ENCODE measurements at places on chromosomes 3 and 15.
A peak's percentile ranks its signal among the peaks of the same experiment; 100 is the strongest.

DNA sequence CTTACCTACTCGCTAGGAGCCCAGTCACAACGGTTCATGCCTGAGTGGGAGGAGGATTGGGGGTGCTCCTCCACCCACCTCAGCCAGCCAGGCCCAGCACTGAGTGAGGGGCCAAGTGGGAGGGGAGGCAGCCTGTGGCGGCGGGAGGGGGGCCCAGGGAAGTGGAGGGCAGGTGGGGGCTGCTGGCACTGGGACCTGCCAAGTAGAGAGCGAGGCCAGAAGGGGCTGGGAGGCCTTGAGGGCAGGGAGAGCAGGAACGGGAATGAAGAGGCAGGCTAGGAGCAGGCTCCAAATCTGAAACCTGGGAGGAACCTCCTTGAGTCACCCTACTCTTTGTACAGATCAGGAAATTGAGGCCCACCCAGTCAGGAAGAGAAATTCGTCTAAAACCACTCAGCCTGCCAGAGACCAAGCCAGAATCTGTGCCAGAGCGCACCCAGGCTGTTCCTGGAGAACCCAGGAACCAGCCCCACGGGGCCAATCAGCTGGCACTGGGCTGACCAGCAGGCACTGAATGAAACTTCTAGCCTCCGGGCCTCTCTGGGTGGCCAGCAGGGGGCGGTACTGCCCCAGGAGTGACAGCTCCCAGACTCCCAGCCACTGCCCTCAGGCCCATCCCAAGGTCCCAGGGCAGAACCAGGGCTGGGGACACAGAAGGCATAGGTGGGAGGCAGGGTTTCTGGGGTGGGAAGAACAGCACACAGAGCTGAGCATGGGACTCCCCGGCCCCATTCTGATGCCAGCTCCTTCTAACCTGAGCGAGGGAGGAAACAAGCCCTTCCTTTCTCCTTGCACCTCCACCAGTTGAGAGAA is 14.8 kb upstream of the CYP11A1 start:
- DNase-seq: peak; percentile 77

- DNase-seq: no peak
Measured at GRCh38 chr3:150521463-150521862, 24.8 kb downstream of the SERP1 start.

DNA sequence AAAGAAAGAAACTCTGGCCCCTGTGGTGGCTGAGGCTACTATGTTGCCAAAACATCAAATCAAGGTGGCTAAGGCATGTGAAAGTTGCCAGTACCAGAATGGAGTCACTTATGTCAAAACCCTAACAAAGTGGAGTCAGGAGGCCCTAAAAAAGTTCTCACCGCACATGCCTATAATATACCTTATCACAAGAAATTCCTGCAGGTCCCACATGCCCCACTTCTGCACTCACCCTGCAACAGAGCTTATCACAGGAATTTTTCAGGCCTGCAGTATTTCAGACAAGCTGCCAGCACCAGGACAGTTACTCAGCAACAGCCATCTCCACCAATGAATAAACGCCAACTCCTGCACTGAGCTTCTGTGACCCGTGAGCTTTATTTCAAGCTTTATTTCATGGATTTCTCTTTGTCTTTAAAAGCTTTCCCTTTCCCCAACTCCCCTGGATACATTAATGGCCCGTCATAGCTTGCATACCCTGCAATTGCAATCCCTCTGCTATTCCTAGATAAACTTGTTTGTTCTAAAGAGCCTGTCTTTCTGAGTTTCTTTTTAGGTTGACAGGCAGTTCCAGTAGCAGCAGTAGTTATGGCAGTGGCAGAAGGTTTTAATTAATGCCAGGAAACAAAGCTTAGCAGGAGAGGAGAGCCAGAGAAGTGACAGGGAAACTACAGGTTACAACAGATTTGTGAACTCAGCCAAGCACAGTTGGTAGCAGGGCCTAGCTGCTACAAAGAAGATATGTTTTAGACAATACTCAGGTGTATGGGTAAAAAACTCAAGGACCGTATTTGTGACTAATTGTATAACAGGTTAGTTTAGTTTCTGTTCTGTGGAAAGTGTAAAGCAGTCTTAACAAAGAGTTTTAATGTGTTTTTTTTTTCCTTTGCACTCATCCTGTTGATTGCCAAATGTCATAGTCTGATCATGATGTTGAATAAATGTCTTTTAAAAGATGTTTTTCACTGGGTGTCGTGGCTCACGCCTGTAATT is 15.9 kb upstream of the TMEM42 start:
- DNase-seq: peak; percentile 15

DNA sequence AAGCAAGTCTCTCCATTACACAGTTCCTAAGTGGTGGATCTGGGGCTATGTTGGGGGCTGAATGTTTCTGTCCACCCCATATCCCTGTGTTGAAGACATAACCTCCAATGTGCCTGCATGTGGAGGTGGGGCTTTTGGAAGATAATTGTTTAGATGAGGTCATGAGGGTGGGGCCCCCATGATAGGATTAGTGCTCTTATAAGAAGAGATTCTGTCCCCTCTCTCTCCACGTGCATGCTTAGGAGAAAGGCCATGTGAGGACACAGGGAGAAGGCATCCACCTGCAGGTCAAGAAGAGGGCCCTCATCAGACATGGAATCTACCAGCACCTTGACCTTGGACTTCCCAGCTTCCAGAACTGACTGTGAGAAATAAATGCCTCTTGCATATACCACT is 231.0 kb upstream of the CHRNA7 start:
- DNase-seq: no peak

DNA sequence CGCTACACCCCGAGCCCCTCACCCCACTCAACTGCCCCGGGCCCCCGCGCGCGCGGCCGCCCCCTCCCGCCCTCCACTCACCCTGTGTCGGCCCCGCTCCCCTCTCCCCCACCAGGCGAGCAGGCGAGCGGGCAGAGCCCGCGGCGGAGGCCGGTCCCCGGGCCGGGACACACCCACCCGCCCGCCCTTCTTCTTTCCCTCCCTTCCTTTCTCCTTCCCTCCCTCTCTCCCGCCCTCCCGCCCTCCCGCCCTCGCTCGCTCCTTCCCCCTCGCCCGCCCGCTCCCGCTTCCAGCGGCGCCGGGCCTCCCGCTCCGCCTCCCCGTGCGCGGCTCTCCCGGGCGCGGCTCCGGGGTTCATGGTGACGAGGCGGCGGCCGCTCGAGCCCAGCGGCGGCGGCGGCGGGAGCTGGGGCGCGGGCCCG is at the start of gene CTDSPL:
CTDSPL (plus strand) TSS at position 261 of the 422 bp plus-strand sequence. CDS start 320 bp downstream, outside the sequence.
- peak; percentile 67 for DNase-seq

DNA sequence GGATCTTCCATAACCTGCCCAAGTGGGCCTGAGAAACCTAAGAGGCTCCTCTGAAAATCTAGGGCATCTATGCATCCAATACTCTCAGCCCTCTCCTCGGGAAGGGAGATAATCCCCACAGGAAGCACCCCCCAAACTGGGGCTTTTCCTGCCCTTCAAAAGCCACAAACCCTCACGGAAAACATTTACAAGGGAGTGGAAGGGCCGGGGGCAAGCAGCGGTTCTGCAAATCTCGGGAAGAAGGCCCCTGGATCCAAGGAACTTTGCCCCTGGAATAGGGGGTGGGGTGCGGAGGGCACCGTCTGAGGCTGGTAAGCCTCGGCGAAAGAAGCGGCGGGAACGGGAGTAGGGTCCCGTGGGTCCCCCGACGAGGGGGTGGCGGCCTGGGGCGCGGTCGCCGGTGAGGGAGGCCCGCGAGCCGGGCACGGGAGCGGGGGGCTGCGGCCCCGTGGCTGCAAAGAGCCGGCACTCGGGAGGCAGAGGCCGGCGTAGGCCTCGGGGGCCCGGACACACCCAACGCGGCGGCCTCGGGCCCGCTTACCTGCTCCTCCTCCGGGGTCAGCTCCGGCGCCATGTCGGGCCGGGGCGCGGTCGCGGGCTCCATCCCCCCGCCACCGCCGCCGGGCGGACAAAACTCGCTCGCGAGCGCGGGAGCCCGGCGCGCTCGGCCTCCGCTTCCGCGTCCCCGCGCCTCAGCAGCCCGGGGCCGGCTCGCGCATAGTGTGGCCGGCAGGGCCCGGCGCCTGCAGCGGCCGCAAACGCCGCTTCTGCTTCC is 755 bp downstream of the PTPN9 start:
- DNase-seq: peak; percentile 24

DNA sequence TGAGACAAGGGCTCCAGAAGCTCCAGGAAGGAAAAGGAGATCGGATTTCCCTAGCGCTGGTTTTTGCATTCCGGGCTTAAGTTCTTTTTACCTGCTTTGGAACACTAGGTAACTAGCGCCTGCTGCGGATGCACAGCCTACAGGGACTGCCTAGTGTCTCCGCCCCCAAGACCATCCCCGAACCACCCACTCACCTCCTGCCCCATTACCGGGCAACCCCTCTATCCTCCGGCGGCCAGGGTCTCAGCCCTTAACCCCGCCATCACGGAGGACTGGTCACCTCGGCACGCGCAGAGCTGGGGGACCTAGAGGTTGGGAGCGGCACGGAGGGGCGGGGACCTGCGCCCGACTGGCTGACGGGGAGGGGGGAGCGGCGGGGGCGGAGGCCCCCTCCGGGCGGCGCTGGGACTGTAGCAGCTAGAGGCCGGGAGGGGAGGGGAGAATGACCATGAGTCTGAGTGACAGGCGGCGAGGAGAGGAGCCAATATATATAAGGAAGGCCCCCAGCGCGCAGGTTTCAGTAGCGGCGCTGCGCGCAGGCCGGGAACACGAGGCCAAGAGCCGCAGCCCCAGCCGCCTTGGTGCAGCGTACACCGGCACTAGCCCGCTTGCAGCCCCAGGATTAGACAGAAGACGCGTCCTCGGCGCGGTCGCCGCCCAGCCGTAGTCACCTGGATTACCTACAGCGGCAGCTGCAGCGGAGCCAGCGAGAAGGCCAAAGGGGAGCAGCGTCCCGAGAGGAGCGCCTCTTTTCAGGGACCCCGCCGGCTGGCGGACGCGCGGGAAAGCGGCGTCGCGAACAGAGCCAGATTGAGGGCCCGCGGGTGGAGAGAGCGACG is at the start of gene DLL4:
DLL4 (plus strand) TSS at position 520 of the 839 bp plus-strand sequence. CDS start 329 bp downstream, outside the sequence.
- DNase-seq: no peak

GRCh38 chr3:4264040-4264439 is 39.1 kb upstream of the SETMAR start:
- DNase-seq: no peak

- DNase-seq: no peak
Measured at GRCh38 chr15:79812541-79812940, 84.3 kb downstream of the MTHFS start.

DNA sequence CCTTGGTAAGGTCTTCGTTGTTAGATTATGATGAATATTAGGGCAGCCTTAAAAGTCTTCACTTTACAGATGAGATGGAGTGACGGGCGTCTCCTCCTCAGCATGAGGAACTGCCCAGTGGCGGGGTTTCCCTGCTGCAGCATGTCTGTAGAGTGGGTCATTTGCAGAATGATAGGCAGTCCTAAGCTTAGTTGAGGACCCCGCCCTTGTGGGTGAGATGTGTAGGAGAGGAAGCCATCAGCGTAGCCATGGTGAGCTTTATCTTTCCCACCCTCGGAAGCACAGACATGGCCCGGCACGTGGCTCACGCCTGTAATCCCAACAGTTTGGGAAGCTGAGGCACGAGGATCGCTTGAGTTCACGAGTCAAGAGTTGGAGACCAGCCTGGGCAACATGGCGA is 877 bp downstream of the NIT2 start:
- peak; percentile 13 for DNase-seq

DNA sequence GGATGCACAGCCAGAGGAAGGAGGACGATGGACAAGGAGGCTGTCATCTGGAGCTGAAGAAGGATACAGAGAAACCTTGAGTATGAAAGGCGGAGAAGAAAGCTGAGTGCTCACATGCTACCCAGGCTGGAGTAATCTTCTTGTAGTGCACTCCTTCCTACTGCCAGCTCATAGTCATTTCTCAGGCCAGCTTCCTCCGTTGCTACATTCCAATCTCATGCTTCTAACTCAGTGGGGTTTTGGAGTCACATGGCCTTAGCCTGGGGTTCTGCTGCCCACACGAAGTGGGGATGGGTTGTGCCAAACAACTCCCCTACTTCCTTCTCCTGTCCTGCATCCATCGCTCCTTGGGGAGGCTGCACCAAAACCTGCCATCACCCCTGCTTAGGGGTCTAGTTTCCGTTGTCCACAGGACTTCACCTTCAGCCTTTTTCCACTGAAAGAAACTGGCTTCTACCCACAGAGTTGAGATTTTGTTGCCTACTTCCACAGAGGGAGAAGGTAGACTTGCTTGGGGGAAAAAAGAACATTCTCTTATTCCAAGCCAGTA is 239.9 kb downstream of the EPHB1 start:
- DNase-seq: peak; percentile 4

GRCh38 chr3:140164922-140165590 is 230.1 kb downstream of the CLSTN2 start:
- peak; percentile 27 for DNase-seq

DNA sequence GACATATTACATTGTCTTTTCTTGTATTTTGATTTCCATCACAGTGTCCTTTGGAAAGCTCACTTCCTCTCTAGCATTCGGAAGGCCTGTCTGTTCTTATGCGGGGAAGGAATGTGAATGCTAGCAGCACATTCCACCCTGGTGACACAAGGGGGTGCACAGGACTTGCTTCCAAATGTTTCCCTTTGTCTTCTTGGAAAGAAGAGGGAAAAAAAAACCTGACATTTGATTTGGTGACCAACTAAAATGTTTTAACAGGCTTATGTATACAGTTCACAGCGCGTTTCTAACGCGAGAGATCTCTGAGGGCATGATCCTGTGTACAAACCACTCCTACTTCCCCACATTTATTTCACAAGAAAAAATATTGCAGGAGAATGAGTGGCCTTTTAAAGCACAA is 107.6 kb upstream of the FXR1 start:
- DNase-seq: peak; percentile 61

DNA sequence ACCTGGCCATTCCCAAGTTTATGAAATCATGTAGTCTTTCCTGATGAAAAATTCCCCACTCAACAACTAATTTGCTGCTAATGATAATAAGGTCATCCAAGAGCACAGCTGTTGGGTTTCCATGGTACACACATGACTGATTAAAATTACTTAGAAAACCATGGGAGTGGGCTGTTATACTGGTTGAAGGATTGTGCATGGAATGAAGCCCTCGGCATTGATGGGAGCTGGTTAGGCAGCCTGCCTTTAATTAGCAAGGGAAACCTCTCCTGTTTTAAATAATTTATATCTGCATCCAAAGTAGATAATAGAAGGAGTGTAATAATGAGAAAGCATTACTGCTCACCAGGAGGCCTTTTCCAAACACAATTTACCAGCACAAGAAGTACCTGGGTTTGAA is 235.1 kb upstream of the CFAP20DC start:
- no peak for DNase-seq

GRCh38 chr3:159472611-159473010 is 516.0 kb upstream of the IL12A start:
- no peak for DNase-seq

- DNase-seq: peak; percentile 90
Measured at GRCh38 chr15:39919748-39920509, at the start of gene GPR176. GPR176 (minus strand) TSS chr15:39920266; CDS start chr15:39920026, 240 bp downstream.

GRCh38 chr15:82930461-82930860 is 22.1 kb downstream of the HOMER2 start:
- no peak for DNase-seq

DNA sequence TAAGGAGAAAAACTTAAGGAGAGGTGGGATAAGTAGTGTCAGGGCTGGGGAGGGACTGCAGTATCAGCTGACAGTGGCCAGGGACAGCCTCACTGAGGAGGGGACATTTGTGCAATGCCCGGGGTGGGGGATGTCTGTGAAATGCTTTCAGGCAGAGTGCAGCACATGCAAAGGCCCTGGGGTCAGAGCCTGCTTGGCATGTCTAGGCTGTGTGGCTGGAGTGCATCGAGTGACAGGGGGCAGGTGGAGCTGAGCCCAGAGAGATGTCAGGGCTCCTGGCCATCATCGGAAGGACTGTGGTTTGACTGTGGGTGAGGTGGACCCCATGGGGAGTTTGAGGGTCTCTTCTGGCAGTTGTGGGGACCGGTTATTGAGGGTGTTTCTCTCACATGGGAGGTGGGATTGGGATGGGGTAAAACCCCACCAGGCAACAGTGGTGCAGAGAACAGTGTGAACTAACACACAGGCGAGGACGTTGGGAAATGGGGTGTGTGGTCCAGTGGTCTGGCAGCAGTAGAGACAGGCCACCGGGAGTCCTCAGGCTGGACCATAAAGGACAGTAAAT is 61.2 kb downstream of the FBLN2 start:
- DNase-seq: no peak
